Activated CD4-positive, alpha-beta memory T cell treated with anti-CD3 and anti-CD28 coated beads, Interleukin-2, amount 10 ng/mL, durations not matched to agents 7 days and 5 days (primary cell): ENCODE measurements at places on chromosomes 2 and 18. TPM values are rescaled to one million over a fixed set of nuclear protein-coding genes. Genes with fewer than 3 reads are reported as not detected.

DNA sequence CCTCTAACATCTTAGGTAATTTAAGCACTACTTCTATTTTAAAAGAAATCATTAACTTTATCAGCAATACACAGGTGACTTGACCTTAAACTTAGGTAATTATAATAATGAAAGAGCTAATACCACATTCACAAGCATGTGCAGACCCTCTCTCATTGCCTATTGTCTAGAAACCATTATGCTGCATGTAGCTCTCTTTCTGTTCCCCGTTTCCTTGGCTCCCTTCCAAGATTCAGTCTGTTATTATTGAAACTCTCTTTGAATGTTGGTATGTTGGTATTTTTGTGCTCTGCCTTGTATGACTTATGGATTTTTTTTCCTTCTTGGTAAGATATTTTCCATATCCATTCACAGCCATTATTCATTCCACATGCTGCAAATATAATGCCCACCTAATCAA lies 201.2 kb downstream of the CDCA7 start:
- H3K27me3 ChIP-seq: peaks cover 22% of the 10 kb centered on the region
- no peak overlapping the region for H3K4me3 ChIP-seq
- no peak for DNase-seq
- no peak overlapping the region for H3K27ac ChIP-seq
- H3K36me3 ChIP-seq: no peaks in the 10 kb centered on the region

Gene ANKRD44
- total RNA-seq: 246 TPM

Gene PLB1
- 1.1 TPM for total RNA-seq

DNA sequence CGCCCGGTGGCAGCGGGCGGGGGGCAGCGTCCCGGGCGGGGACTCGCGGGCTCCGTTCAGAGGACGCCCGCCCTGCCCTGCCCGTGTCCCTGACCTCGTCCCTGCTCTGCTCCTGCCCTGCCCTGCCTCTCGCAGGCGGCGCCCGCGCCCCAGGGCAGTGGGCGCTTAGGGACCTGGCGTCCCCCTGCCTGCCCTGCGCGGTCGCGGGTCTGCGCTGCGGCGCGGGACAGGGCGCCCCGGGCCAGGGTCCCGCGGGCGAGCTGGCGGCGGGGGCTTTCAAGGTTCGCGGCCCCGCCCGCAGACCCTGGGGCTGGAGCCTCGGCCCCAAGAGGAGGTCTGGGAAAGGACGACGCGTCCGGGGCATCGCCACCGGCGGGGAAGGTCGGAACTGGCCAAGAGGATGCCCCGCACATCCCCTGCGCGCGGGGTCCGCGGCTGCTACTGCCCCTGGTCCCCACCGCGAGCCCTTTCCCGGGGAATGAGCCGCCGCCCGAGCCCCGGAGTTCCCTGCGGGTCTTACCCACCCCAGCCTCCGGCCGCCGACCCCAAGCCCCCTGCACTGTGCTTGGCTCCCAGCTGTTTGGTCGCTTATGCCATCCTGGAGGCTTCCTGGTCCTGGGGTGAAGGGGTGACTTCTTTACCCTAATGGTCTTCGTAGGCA lies 679 bp downstream of the RNF144A start:
- peak overlapping the region; percentile 59 for H3K4me3 ChIP-seq
- peaks cover 25% of the 10 kb centered on the region for H3K36me3 ChIP-seq
- peaks cover 38% of the 10 kb centered on the region for H3K4me1 ChIP-seq
- H3K27ac ChIP-seq: peak overlapping the region; percentile 59

Gene AFF3
- total RNA-seq: 0.03 TPM

Gene NFE2L2
- total RNA-seq: 63.4 TPM

GRCh38 chr2:188762151-188762550 lies 212.0 kb upstream of the COL3A1 start:
- H3K4me1 ChIP-seq: no peaks in the 10 kb centered on the region
- no peak for DNase-seq
- H3K4me3 ChIP-seq: no peak overlapping the region
- H3K27me3 ChIP-seq: no peaks in the 10 kb centered on the region

- H3K27me3 ChIP-seq: peaks cover 6% of the 10 kb centered on the region
- peak overlapping the region; percentile 89 for H3K27ac ChIP-seq
- H3K4me3 ChIP-seq: peak overlapping the region; percentile 79
- H3K36me3 ChIP-seq: no peaks in the 10 kb centered on the region
- peaks cover 5% of the 10 kb centered on the region for H3K4me1 ChIP-seq
- no peak for DNase-seq
Observed at GRCh38 chr2:118310681-118311429, 222.6 kb downstream of the INSIG2 start.

Gene GLB1L
- total RNA-seq: 7.3 TPM

Gene MOCOS
- 0.15 TPM for total RNA-seq

Gene SCN2A
- not detected for total RNA-seq

Gene SKOR2
- total RNA-seq: not detected

DNA sequence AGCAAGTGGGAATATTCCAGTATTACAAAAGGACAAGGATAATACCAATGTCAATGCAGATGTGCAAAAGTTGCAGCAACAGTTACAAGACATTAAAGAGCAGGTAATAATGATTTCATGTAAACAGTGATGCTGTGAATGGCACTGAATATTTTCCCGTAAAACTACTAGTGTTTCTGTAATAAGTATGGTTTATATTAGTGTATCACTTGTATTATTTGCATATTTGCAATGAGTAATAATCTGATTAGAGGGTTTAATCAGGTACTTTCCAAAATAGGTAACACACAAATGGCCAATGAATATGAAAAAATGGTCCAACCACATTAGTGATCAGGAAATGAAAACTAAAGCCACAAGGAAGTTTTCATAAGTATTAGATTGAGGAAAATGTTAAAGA lies 118.0 kb downstream of the MIB1 start:
- no peaks in the 10 kb centered on the region for H3K27me3 ChIP-seq
- no peak for DNase-seq
- peaks cover 6% of the 10 kb centered on the region for H3K4me1 ChIP-seq

Gene PPP4R3B
- total RNA-seq: 75.4 TPM

Gene WNT6
- not detected for total RNA-seq

Gene SLC35F6
- total RNA-seq: 27.0 TPM

Gene ITGA4
- 252 TPM for total RNA-seq

Gene SLC66A2
- 32.0 TPM for total RNA-seq

Gene C2orf80
- total RNA-seq: not detected

GRCh38 chr2:241269707-241270520 lies 45.6 kb downstream of the HDLBP start:
- H3K27me3 ChIP-seq: no peaks in the 10 kb centered on the region
- no peak overlapping the region for H3K27ac ChIP-seq
- peaks cover 47% of the 10 kb centered on the region for H3K36me3 ChIP-seq
- H3K4me3 ChIP-seq: no peak overlapping the region
- DNase-seq: no peak

DNA sequence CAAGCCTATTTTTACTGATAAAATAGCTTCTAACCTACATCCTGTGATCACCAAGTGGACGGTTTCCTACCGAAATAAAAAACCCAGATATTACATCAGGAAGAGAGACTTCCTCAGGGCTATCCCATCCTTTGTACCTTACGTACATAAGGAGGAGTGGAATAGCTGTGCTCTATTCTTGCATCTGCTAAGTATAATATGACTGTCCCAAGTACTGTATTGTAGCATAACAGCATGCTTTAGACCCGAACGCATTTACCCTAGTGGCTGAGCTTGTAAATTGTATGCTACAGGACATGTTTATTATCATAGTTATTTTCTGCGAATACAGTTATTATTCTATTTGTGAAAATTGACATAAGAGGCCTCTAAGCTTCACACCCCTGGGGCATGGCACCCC lies 302.4 kb downstream of the CLIP4 start:
- H3K27ac ChIP-seq: no peak overlapping the region
- no peaks in the 10 kb centered on the region for H3K36me3 ChIP-seq
- H3K4me3 ChIP-seq: no peak overlapping the region
- no peak for DNase-seq
- H3K4me1 ChIP-seq: no peaks in the 10 kb centered on the region
- peaks cover 4% of the 10 kb centered on the region for H3K27me3 ChIP-seq

DNA sequence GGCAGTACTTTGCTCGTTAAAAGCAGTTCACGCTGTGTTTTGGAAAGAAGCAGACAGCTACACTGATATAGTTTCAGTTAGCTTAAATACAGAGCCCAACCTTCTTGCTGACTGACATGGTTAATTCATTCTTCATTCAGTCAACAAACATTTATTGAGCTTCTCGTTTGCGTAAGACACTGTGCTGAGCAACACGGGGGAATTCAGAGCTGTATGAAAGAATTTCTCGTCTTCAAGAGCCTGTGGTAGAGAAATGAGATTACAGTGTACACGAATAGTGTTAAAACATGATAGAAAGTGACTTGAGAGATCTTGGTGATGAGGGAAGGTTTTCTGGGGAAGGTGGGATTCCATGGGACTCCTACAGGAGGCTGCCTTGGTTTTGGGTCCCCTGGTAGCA lies 44.7 kb downstream of the ADAM23 start:
- no peaks in the 10 kb centered on the region for H3K36me3 ChIP-seq
- no peak for DNase-seq
- H3K4me3 ChIP-seq: no peak overlapping the region

Gene NPHP1
- total RNA-seq: 0.45 TPM

Gene GALNT14
- total RNA-seq: not detected

- H3K4me1 ChIP-seq: no peaks in the 10 kb centered on the region
- H3K36me3 ChIP-seq: no peaks in the 10 kb centered on the region
Observed at GRCh38 chr18:60668583-60668982, 296.0 kb upstream of the MC4R start.

Gene MYOM1
- total RNA-seq: 2.4 TPM

- DNase-seq: no peak
- peak overlapping the region; percentile 66 for H3K4me3 ChIP-seq
- H3K4me1 ChIP-seq: peaks cover 46% of the 10 kb centered on the region
- peaks cover 19% of the 10 kb centered on the region for H3K36me3 ChIP-seq
- peak overlapping the region; percentile 90 for H3K27ac ChIP-seq
- no peaks in the 10 kb centered on the region for H3K27me3 ChIP-seq
Observed at GRCh38 chr2:202270487-202270886, 4.9 kb downstream of the NOP58 start.

DNA sequence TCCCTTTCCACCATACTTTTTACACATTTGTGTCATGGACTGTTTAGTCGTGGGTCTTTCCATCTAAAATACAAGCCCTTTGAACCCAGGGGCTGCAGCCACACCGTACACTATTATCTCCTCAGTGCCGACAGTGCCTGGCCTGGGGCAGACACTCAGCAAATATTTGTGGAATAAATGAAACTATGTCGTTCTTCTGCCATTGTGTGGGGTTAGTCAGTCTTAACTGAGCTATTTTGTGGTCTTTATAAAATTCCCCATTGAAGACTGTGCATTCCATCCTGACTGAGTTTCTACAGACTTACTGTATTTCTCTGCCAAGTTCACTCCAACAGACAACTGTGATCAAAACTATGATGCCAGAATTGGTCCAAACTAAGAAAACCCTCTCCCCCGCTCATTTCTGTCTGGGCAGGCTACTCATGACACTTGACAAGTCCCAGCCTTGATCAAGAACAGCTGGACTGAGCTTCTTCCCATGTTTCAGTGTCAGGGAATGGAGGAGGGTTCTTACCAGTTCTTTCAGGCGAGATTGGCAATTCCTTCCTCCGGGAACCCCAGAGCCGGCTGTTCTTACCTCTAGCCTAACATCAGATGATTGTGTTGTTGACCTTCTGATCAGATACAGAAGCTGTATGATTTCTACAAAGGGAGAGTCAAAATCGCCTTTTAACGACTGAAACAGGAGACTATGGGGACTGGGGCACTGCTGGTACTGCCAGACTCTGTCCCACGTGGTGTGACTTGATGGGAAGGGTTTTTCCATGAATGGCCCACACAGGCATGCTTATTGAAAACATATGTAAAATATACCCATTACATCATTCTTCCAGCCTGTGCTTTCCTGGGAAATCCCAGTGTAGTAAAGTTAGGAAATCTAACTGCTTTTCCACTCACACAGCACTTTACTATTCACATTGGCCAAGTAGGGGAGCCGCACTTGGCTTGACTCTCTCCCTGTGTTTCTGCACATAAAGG lies 77.4 kb upstream of the NPAS2 start:
- no peaks in the 10 kb centered on the region for H3K4me1 ChIP-seq
- no peaks in the 10 kb centered on the region for H3K36me3 ChIP-seq
- H3K4me3 ChIP-seq: no peak overlapping the region
- H3K27me3 ChIP-seq: peaks cover 7% of the 10 kb centered on the region
- no peak overlapping the region for H3K27ac ChIP-seq

Gene CNNM3
- 26.6 TPM for total RNA-seq

GRCh38 chr2:172931256-172931894 lies 144.3 kb upstream of the MAP3K20 start:
- no peaks in the 10 kb centered on the region for H3K36me3 ChIP-seq
- no peak overlapping the region for H3K4me3 ChIP-seq
- H3K4me1 ChIP-seq: peaks cover 3% of the 10 kb centered on the region
- H3K27me3 ChIP-seq: peaks cover 35% of the 10 kb centered on the region

Gene OSBPL6
- total RNA-seq: 0.78 TPM

Gene SOCS6
- 2.1 TPM for total RNA-seq

Gene SERPINB10
- total RNA-seq: not detected

DNA sequence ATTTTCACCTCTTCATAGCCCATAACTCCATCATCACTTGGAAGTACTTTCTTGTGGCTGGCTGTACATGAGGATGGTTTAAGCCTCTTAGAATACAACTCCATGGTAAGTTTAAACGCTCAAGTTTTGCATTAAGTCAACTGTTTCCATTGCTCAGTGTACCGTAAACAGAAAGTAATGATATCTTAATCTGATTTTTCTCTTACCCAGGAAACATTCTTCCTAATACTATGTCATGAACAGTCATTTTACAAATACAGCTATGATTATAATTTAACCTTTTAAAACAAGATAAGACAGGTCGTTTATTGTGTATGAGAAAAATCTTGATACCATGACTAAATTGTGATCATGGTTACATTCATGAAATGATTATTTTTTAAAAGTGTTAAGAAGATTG lies 11.6 kb upstream of the DYNC2LI1 start:
- no peak overlapping the region for H3K27ac ChIP-seq
- H3K36me3 ChIP-seq: no peaks in the 10 kb centered on the region
- H3K4me1 ChIP-seq: peaks cover 7% of the 10 kb centered on the region
- H3K27me3 ChIP-seq: peaks cover 3% of the 10 kb centered on the region

DNA sequence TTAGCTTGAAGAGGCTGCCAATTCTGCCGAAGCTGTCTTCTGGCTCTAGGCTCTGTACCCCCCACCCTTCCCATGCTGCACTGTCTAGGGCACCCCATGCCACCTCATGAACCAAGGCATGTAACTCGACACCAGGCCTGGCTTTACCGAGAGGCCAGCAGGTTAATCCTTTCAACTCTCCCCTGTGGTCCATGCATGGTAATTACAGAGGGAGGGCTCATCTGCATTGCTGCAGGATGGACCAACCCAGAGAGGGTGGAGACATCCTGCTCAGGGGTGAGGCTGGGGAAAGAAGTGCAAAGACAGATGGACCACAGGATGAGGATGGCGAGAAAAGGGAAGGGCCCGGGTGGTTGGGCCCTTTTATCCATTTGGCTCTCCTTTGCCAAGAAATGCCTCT lies 65.8 kb downstream of the KCTD1 start:
- H3K4me3 ChIP-seq: no peak overlapping the region
- H3K27ac ChIP-seq: no peak overlapping the region
- no peaks in the 10 kb centered on the region for H3K36me3 ChIP-seq

Gene SCYGR4
- total RNA-seq: not detected

Gene ZBTB7C
- 0.95 TPM for total RNA-seq

- DNase-seq: no peak
- peaks cover 19% of the 10 kb centered on the region for H3K4me1 ChIP-seq
- H3K27ac ChIP-seq: no peak overlapping the region
- peaks cover 89% of the 10 kb centered on the region for H3K36me3 ChIP-seq
- H3K27me3 ChIP-seq: no peaks in the 10 kb centered on the region
Observed at GRCh38 chr2:86477349-86477748, 36.2 kb downstream of the KDM3A start.

Gene PSD4
- 261 TPM for total RNA-seq

- no peak overlapping the region for H3K27ac ChIP-seq
- H3K36me3 ChIP-seq: no peaks in the 10 kb centered on the region
- H3K4me1 ChIP-seq: no peaks in the 10 kb centered on the region
- H3K27me3 ChIP-seq: no peaks in the 10 kb centered on the region
- DNase-seq: no peak
Observed at GRCh38 chr2:138058427-138058826, 94.2 kb downstream of the HNMT start.
